Activated naive CD8-positive, alpha-beta T cell treated with anti-CD3 and anti-CD28 coated beads for 36 hours (primary cell): ENCODE measurements at places on chromosomes 4 and X.

GRCh38 chr4:87045659-87046058, 110.8 kb downstream of the AFF1 start:
- no peak for DNase-seq

DNA sequence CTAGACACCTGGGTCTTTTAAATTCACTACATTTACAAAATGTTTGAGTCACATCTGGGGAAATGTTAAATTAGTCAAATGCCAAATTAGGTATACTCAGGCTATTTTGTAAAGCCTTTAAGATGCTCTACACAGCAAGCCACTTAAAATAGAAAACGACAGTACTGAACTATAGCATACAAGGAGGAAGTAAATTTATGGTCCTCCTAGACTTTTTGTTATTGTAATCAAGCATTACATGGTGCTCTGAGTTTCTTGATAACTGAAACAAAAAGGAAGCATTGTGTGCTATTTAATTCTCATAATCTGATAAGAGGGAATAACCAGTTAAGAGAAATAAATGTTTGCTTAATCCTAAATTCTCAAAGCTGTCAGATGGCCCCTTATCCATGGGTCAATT, 46.2 kb downstream of the SLC9A7 start:
- no peak for DNase-seq

DNA sequence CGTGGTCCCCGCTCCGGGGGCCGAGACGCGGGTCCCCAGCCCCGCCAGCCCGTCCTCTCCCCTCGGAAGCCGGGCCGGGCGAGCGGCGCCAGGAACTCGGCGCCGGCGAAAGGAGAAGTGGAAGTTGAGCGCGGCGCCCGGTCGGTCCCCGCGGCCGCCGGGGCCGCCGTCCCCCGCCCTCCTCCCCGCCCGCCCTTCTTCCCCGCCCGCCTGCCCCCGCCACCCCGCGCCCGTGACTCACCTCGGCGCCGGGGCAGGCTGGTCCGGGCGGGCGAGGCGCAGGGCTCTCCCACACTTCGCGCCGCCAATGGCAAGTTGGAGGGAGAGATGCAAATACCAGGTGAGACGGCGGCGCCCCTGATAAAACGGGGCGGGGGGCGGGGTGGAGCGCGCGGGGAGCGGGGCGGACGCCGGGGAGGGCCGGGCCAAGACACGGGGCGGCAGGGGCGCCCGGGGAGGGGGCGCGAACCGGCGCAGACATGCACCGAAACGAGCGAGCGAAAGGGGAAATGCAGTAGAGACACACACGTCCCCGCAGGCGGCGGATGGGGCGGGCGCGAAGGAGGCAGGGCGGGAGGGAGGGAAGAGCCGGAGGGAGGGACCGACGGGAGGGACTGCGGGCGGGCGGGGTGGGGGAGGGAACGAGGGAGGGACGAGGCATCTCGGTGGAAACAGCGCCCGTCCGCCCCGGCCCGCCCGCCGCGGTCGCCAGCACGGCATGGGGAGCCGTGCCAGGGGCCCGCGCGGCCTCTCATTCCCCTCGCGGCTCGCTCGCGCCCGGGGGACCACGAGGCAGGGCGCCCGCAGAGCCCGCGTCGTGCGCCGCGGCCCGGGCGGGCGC, at the start of gene ELF4:
ELF4 (minus strand) TSS at position 119 of the 841 bp plus-strand sequence. CDS start 29,167 bp downstream, outside the sequence.
- DNase-seq, result peak; percentile 66

DNA sequence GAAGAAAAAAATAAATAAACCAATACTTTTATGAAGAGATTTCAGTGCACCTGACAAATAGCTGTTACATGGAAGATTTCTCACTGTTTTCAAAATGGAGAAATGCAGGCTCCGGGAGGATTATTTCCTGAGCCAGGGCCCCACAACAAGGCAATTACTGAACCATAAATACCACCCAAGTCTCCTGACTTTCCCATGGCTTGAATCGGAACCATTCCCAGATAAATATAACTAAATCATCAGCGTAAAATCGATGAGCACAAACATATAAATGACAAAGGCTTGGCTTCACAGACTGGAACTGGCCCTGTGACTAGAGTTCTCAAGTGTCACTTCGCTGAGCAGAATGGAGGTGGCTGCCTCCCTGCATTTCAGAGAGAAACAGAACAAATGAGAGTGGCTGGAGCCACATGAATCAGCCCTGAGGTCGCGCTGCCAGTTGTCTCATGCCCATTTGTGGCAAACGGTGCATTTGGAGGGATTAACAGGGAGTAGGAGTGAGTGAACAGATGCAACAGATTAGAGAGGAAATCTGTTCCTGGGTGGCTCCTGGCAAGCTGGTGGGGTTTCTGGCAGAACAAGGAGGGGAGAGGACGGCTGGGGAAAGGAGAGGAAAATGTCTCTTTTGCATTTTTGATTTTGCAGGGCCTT, 57.3 kb upstream of the STIM2 start:
- no peak for DNase-seq

DNA sequence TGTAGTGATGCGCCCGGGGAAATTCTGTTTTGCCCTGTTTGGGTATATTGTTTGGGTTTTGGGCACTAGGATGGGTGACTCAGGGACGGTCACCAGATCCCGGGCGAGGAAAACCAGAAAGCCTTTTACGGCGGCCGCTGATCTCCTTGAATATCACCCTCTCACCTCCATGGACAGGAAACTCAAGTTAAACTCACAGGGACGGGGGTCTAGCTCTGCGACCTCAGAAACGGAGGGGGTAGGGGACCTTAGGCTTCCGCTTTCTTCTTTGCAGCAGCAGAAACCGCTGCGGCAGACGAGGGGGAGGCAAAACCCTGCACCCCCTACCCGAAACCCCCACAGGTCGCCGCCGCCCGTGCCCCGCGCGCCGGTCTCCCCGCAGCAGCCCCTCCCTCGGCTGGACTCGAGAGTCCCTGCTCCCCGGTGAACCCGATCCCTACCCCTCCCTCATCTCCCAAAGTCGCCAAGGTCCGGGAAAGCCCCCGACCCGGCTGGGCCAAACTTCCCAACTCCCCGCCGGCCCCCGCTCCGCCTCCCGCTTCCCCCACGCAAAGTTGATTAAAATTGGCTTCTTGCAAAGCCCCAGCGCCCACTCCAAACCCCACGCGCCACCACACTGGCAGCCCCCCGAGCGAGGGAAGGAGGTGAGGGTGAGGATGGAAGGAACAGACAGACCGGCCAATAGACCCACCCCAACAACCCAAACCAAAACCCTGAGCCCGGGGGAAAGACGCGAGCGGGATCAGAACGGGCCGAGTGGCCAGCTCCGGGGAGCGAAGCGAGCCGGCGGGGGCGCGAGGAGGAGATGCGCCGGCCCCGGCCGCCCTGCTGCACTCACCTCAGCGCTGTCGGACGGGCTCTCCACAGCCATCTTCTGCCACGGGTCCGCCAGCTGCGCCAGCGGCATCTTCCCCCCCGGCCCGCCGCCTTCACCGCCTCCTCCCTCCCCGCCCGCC, 705 bp downstream of the RPS6KA3 start:
- DNase-seq, result peak; percentile 26

DNA sequence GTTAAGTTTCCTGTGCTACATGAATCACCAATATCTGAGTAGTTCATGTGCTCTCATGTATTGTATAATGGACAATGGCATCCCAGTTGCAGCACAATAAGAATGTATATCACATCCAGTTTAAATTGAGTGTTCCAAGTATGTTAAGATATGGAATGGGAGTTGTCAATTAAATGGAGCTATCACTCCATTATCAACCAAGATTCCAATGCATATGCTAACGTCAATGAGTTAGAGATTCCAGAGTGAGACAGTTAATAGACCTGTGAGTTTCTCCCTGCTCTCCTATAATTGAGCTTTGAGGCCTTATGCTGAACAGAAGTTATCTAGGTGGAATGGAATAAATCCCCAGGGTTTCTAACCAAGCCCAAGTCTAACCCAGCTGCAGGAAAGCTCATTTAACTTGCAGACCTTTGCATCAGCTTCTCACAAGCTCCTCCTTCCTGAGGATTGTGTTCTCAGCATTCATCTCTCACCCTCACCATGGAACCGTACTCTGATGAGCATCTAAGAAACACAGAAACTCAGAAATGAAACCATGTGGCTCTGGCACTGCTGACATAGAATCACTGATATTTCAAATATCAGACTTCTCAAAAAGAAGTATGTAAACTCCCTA, 84.8 kb downstream of the TIGD2 start:
- DNase-seq, result no peak

GRCh38 chrX:43940816-43941474, 32.2 kb downstream of the NDP start:
- no peak for DNase-seq

DNA sequence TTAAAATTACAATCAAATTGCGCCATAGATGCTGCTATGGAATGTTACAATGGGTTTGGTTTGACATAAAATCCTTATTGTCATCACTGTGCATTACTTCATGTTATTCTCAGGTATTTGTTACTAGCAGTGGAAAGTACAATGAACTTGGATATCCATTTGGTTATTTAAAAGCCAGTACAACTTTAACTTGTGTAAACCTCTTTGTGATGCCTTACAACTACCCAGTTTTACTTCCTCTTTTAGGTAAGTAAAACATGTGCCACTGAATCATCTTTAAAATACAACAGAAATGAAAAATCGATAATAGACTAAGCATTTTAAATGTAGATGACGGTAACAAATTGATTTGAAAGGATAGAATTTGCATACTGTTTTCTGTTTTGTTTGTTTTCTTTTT, 35.6 kb downstream of the INTS6L start:
- DNase-seq, result no peak

DNA sequence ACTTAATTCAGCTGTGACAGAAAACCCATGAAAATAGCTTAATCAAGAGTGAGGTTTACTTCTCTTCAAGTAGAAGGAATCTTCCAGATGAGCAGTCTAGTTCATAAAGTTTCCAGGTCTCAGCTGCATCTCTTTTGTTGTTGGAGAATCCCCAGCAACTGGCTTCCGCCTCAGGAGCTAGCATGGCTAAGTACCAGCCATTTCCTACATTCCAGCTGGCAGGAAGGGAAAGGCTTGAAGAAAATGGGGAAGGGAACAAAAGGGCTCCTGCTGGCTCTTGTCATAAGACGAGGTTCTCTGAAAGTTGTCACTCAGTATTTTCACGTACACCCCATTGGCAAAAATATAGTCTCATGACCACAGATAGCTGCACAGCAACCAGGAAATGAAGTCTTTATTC, 27.3 kb upstream of the TRIM2 start:
- no peak for DNase-seq
